Thoracic aorta (tissue), 2 donors: ENCODE measurements at places on chromosomes 12 and 14. TPM values are rescaled to one million over a fixed set of nuclear protein-coding genes. Genes with fewer than 3 reads are reported as not detected.

DNA sequence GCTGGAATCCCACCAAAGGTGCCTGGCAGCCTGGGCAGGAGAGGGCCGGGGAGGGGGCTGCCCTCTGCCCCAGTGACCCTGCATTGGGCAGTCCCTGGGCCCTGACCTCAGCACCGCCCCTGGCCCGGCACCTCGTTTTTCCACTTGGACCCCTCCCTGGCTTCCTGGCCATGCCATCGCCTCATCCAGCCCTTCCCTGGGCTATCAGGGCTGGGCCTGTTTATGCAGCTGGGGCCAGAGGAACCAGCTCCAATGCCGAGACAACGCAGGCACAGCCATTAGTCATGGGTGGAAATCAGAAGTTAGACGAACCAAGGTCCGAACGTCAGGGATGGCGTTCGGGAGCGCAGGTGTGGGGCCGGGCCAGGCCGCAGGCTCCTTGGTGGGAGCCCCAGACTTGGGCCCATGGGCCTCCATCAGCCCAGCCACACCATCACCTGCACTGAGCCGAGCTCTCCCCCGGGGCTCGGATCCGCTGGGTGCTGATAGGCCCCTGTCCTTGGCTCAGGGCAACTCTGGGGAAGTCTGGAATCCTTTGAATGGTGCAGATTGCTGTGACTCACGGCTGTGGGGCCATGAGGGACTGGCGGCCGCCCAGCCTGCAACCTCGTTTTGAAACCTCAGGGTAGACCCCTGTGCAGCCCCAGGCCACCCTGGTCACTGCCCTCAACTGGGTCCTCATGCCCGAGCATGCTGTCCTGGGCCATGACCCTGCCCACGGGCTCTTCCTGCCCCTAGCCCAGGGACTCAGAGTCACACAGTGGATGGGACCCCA is 169.4 kb downstream of the KIF26A start:
- DNase-seq = no peak
- no peaks in the 10 kb centered on the region for H3K27me3 ChIP-seq
- H3K36me3 ChIP-seq = no peaks in the 10 kb centered on the region

DNA sequence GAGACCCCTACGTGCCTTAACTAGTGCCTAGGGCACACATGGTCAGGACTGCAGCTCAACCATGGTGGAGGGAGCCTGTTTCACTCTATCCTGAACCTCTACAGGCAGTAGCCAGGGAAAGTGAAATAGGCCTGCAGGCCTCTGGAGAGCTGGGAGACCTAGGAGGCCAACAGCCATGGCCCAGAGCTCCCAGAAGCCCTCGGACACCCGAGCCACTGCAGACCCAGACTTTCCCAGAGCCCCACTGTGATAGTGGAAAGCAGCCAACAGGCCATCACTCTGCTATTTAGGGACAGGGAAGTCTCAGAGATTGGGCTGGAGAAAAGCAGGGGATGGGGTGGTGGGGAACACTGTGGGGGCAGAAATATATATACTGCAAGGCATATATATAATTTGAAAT is 56.5 kb upstream of the ZFP36L1 start:
- no peak overlapping the region for H3K27ac ChIP-seq
- no peaks in the 10 kb centered on the region for H3K36me3 ChIP-seq
- no peaks in the 10 kb centered on the region for H3K4me1 ChIP-seq
- no peaks in the 10 kb centered on the region for H3K27me3 ChIP-seq
- no peak for DNase-seq
- no peak overlapping the region for H3K4me3 ChIP-seq

GRCh38 chr14:69682621-69683263 is 71.3 kb downstream of the SUSD6 start:
- no peak overlapping the region for H3K27ac ChIP-seq
- peak overlapping the region; percentile 11 for H3K4me3 ChIP-seq
- H3K4me1 ChIP-seq = peaks cover 33% of the 10 kb centered on the region
- H3K27me3 ChIP-seq = no peaks in the 10 kb centered on the region
- no peak for DNase-seq
- H3K36me3 ChIP-seq = no peaks in the 10 kb centered on the region

DNA sequence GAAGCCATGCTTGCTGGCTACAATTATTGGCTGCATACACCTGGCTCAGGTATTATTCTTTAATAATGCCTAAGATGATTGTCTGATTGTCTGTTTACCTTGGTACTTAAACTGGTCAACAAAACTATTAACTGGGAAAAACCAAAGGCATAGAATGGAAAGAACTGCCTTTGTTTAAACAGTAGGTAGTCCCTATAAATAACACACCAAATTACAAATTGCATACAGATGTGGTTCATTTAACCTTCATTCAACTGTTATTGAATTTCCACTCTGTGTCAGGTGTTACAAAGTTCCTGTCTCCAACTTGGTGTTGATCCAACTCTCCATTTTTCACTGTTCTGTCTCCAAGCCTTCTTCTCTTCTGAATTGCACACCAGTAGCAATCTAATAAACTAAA is 79.8 kb upstream of the FSCB start:
- no peaks in the 10 kb centered on the region for H3K27me3 ChIP-seq
- H3K4me1 ChIP-seq = no peaks in the 10 kb centered on the region
- DNase-seq = no peak
- no peak overlapping the region for H3K27ac ChIP-seq

GRCh38 chr12:123472438-123472849 is 14.5 kb downstream of the SNRNP35 start:
- no peaks in the 10 kb centered on the region for H3K27me3 ChIP-seq
- peaks cover 11% of the 10 kb centered on the region for H3K4me1 ChIP-seq
- DNase-seq = no peak
- no peak overlapping the region for H3K27ac ChIP-seq

DNA sequence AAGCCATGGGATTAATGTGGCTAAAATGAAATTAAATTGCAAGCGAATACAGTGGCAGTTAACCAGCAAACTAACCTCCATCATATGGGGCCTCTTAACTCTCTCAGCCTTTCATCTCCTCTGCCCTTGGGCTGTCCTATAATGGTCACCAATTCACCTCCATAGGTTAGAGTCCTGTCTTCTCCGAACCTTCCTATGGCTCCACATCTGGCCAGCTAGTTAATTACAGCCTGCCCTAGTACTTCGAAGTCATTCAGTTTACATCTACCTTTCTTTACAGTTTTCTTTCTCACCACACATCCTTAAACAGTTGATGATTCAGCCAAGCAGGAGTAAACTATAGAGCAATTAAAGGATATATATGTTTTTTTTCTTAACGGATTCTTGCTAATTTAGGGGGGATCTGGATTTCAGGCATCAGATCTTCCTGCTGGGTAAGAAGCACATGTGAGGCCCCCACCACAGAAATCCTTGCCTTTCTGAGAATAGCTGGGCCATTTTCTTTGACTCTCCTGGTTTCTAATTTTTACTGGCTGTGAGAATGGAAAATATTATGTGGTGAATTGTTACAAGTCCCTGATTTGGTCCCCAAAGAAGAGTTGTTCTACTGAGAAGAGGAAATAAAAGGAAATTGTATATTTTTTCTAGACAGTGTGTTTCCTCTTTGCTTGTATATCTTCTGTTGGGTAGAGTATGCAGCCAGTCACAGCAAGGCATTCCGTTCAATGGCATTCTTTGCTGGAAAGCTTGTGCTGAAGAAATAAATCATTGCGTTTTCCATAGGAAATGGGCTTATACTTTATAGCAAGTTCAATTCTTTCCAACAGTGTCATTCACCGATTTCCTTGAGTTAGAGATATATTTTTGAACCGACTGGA is 16.7 kb downstream of the HMGA2 start:
- no peaks in the 10 kb centered on the region for H3K4me1 ChIP-seq
- H3K27ac ChIP-seq = no peak overlapping the region
- DNase-seq = no peak
- H3K27me3 ChIP-seq = no peaks in the 10 kb centered on the region
- H3K36me3 ChIP-seq = no peaks in the 10 kb centered on the region
- H3K4me3 ChIP-seq = no peak overlapping the region

The C12orf54 gene
- not detected for total RNA-seq

GRCh38 chr14:66944872-66945271 is 244.4 kb upstream of the GARIN2 start:
- peaks cover 12% of the 10 kb centered on the region for H3K36me3 ChIP-seq
- no peak for DNase-seq
- no peak overlapping the region for H3K27ac ChIP-seq
